Activated T-cell treated with anti-CD3 and anti-CD28 coated beads, Interleukin-2, amount 50 U/mL, for 72 hours (primary cell): ENCODE measurements at places on chromosomes 12 and 14. TPM values are rescaled to one million over a fixed set of nuclear protein-coding genes. Genes with fewer than 3 reads are reported as not detected.

DNA sequence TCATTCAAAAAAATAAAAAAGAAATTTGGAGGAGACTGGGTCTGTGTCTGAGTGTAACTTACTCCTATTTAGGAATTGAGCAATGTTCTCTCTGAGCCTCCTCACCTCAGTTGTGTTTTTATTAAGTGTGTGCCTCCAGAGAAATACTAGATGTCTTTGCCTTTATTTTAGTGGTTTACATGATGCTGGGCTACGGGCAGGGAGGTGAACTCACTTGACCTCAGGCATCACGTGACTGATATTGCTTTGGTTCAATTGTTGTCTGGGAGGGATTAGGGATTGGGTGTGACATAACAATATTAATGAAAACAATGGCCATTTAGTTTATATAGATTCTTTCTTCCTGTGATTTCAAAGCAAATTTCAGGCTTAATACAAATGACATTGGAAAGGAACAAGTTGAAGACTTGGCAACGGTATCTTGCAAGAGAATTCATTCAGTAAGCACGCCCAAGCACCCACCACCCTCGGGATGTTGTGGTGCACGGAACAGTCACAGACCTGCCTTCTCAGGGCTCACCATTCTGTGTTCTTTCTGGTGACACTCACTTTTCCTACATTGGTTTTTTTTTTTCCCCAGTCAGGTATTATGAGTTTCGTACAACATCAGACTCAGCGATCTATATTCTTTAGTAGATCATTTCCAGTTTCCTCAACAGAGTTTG, 77.5 kb downstream of the BMP4 start:
- no peak overlapping the region for H3K4me3 ChIP-seq
- no peaks in the 10 kb centered on the region for H3K4me1 ChIP-seq
- H3K27me3 ChIP-seq: peaks cover 7% of the 10 kb centered on the region
- H3K36me3 ChIP-seq: no peaks in the 10 kb centered on the region
- no peak overlapping the region for H3K27ac ChIP-seq
- DNase-seq: no peak

GRCh38 chr12:48512855-48513254, 12.6 kb upstream of the OR8S1 start:
- H3K4me1 ChIP-seq: peaks cover 12% of the 10 kb centered on the region
- H3K27me3 ChIP-seq: no peaks in the 10 kb centered on the region
- peaks cover 3% of the 10 kb centered on the region for H3K36me3 ChIP-seq
- H3K27ac ChIP-seq: peak overlapping the region; percentile 39

GRCh38 chr12:58966939-58967338, 46.6 kb upstream of the LRIG3 start:
- no peak overlapping the region for H3K27ac ChIP-seq
- H3K4me3 ChIP-seq: no peak overlapping the region
- no peaks in the 10 kb centered on the region for H3K36me3 ChIP-seq
- no peaks in the 10 kb centered on the region for H3K27me3 ChIP-seq
- no peak for DNase-seq
- H3K4me1 ChIP-seq: no peaks in the 10 kb centered on the region

DNA sequence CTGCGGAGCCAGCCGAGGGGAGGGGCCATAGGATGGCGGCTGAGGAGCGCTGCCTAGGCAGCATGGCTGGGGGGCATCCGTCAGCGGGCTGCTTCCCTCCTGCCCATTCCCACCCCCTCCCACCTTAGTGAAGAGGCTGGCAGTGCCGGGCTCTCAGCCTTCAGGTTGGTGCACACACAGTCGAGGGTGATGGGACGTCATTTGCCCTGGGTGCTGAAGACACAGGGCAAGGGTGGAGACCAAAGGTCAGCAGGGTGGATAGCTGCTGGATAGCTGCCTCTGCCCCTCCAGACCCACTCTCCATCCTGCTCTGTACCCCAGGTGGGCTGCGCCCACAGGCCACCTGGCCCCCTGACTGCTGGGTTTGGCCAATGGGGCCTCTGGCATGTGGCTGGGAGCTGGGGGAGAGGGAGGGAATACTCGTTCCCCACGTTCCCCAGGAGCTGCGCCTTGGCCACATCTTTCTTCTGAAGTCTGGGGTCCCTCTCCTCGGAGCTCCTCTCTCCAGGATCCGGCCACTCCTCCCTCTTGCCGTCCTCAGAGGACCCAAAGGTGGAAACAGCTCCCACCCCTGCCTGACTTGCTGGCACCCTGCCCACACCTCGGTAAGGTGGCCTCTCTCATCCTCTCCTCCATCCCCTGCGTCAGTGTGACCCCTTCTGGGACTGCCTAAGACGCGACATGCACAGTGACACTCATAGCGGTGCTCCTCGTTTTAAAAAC, 11.2 kb upstream of the CDC42BPB start:
- no peaks in the 10 kb centered on the region for H3K36me3 ChIP-seq
- no peaks in the 10 kb centered on the region for H3K4me1 ChIP-seq
- no peak overlapping the region for H3K27ac ChIP-seq
- no peak for DNase-seq
- H3K4me3 ChIP-seq: no peak overlapping the region

- peak overlapping the region; percentile 93 for H3K4me3 ChIP-seq
- peak; percentile 82 for DNase-seq
- no peaks in the 10 kb centered on the region for H3K27me3 ChIP-seq
- peak overlapping the region; percentile 99 for H3K27ac ChIP-seq
- peaks cover 4% of the 10 kb centered on the region for H3K36me3 ChIP-seq
These were observed 717 bp downstream of the ORAI1 start for GRCh38 chr12:121626853-121627640.

DNA sequence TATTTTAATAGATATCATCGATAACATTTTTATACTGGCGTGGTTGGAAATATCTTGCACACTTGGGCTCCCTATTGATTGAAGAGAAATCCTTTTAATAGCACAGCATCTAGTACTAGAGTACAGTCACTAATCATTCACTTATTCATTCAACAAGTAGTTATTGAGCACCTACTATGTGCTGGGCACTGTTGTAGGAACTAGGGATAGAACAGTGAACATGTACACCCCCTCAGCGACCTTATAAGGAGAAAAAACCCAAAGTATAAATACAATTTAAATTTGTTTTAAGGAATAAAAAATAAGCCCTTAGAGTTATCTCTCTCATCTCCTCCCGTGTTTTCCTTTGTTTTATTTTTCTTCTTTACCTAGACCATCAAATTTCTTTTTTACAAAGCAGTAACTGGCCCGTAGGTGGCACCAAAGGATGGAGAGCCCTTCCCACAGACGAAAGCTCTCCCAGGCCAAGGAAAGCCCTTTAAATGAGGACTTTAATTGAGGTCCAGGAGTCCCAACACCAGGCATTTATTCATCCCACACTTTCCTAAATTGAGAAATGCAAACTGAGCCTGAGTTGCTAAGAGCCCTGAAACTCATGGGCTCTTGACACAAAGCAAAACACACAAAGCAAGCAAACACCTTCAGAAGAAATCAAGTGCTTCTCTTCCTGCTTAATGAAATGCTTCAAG, 29.0 kb downstream of the PEBP1 start:
- H3K36me3 ChIP-seq: peaks cover 26% of the 10 kb centered on the region
- no peak overlapping the region for H3K27ac ChIP-seq
- H3K27me3 ChIP-seq: no peaks in the 10 kb centered on the region

Gene CSRP2
- total RNA-seq: 0.65 TPM

- no peaks in the 10 kb centered on the region for H3K27me3 ChIP-seq
- peaks cover 4% of the 10 kb centered on the region for H3K36me3 ChIP-seq
These were observed 1486.2 kb upstream of the SEL1L start for GRCh38 chr14:83019744-83020414.

Gene B3GNT4
- 0.55 TPM for total RNA-seq

GRCh38 chr14:80522411-80522810, 311.1 kb upstream of the DIO2 start:
- H3K27ac ChIP-seq: no peak overlapping the region
- no peak for DNase-seq
- H3K4me1 ChIP-seq: no peaks in the 10 kb centered on the region
- H3K4me3 ChIP-seq: no peak overlapping the region

Gene CD27
- 53.1 TPM for total RNA-seq

DNA sequence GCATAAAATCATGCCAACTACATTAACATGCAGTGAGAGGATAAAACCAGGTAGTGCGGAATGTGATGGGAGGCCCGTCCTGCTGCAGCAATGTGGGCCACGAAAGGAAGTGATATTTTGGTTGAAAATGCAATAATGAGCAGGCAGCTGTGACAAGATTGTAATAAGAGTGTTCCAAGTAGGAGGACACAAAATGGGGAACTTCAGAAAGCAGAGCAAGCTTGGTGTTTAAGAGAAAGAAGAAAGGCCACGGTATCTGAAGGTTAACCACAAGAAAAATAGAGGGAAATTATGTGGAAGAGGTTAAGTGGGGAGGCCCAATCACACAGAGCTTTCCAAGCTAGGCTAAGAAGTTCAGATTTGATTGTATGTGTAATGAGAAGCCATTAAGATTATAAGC, 34.3 kb downstream of the OVCH1 start:
- no peak for DNase-seq
- no peak overlapping the region for H3K4me3 ChIP-seq
- no peaks in the 10 kb centered on the region for H3K4me1 ChIP-seq
- H3K27ac ChIP-seq: no peak overlapping the region
- no peaks in the 10 kb centered on the region for H3K36me3 ChIP-seq
- H3K27me3 ChIP-seq: no peaks in the 10 kb centered on the region

GRCh38 chr12:12599750-12600643, 11.7 kb upstream of the CREBL2 start:
- no peaks in the 10 kb centered on the region for H3K4me1 ChIP-seq
- no peaks in the 10 kb centered on the region for H3K36me3 ChIP-seq
- no peak overlapping the region for H3K27ac ChIP-seq
- no peak for DNase-seq

Gene CLEC4A
- total RNA-seq: not detected
